ENCODE measurements at places on chromosomes 2 and 18. TPM values are rescaled to one million over a fixed set of nuclear protein-coding genes. Genes with fewer than 3 reads are reported as not detected.
A peak's percentile ranks its signal among the peaks of the same experiment; 100 is the strongest.

DNA sequence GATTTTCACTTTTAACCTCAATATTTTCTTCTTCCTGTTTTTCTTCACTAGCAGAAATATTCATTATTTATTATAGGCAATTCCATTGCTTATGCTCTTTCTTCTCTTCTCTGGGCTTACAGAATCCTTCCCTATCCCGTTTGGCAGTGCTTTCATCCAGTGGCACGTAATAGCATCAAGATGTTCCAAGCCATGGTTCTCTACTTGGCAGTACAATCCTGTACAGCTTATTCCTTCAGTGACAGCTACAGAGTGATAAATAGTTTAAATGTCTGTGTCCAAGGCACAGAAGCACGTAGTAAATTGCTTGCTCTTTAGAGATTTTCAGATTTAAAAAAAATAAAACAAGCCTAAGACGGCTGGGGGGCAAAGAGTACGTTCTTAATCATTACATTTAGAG is 1964.3 kb downstream of the SUCLG1 start:
- DNase-seq, result no peak

DNA sequence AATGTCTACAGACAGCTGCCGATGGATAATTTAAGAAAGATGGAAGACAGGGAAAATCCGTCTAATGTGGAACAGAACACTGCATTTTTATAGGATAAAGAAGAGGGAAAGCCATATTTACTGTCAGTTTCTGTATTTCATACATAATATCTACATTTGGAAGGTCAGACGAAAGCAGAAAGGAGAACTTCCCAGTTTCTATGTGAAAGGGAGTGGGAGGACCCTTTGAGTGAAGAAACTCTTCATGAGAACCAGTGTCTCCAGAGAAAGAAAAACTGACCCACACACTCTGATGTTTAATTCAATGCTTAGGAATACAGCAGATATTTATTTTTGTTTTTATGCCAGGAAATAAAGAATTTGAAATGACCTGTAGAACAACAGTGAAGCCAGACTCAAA is 127.2 kb downstream of the CALCRL start:
- no peak for DNase-seq

DNA sequence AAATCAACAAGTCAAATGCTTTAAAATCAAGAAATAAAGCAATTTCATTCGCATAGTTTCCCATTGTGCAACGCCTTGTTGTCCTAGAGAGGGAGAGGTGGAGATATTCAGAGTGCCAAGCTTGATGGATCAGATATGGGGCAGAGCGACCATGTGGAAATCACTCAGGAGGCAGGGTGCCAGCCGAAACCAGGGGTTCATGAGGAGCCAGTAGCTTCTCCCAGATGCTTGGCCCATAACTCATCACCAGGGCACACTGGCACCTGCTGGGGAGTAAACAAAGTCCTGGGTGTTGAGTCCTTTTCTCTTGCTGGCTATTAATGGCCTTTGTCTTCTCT is 53.0 kb upstream of the ASAP2 start:
- no peak for DNase-seq

DNA sequence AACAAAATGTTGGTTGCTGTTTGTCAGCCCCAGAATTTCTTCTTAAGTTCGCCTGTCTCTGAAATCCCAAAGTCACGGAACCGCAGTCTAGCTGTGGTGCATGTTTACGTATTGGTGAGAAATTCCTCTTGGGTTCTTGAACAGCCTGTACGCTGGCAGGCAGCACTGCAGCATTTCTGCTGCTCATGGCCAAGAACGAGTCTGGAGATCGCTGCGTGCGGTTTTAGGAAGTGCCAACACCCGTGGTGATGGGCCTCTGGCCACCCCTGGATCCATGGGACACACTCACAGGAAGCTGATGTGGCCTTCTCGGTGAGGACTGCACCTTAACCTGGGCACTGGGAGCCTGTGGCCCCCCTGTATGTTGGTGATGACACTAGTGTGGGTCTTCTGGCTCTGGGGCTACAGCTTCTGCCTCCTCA is 23.7 kb downstream of the ASB1 start:
- DNase-seq, result peak; percentile 81

DNA sequence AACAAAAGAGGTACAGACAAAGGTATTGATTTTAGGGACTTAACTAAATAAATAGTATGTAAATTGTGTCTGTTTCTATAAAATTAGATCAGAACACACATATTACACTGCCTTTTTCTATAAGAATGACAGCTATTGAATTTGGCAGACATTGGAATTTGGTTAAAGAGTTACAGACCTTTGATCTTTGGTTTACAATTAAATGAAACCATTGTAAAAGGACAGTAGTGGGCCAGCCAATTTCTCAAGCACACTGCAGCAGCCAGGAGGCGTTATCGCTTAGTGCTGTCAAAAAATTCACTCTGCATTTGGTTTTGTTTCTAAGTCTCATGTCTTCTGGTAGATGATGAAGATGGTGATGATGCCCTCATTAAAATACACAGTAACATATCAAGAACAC is 175.9 kb downstream of the NR4A2 start:
- DNase-seq, result no peak

Gene STK39
- total RNA-seq, result 17.7 TPM
